ENCODE measurements at places on chromosomes 12 and 14.
A peak's percentile ranks its signal among the peaks of the same experiment; 100 is the strongest.

- DNase-seq: no peak
These were observed 342.6 kb downstream of the NOVA1 start for GRCh38 chr14:26255213-26255612.

- no peak for DNase-seq
These were observed 129.1 kb upstream of the TMCC3 start for GRCh38 chr12:94779485-94779884.

DNA sequence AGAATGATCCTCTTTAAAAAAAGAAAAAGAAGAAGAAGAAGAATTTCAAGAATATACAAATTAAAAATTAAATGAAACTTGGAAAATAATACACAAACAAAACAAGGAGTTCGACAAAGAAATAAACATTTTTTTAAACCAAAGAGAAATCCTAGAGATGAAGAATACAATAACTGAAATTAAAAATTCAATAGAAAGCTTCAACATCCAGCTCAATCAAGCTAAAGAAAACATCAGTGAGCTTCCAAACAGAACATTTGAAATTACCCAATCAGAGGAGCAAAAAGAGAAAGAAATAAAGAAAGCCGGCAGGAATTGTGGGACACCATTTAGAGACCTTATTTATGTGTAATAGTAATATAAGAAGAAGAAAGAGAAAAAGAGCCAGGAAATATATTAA, 37.2 kb upstream of the RHOJ start:
- no peak for DNase-seq

DNA sequence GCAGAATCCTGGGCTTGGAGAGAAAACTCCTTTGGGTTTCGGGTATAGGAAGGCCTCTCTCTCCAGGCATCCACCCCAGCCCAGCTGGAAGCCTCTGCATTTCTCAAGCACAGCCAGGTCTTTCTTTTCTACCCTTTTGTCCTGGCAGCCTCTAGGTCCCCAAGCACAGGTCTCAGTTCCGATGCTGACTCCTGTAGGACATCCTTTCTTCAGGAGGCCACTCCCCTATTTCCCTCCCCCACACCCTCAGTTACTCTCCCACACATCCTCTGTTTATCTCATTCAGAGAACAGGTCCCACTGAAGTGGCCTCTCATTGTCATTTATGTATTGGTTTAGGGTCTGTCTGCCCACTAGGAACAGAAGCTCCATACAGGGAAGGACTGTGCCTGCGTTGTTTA, 352.6 kb downstream of the VRK1 start:
- no peak for DNase-seq

- no peak for DNase-seq
These were observed 37.5 kb downstream of the PLCZ1 start for GRCh38 chr12:18700271-18700670.

DNA sequence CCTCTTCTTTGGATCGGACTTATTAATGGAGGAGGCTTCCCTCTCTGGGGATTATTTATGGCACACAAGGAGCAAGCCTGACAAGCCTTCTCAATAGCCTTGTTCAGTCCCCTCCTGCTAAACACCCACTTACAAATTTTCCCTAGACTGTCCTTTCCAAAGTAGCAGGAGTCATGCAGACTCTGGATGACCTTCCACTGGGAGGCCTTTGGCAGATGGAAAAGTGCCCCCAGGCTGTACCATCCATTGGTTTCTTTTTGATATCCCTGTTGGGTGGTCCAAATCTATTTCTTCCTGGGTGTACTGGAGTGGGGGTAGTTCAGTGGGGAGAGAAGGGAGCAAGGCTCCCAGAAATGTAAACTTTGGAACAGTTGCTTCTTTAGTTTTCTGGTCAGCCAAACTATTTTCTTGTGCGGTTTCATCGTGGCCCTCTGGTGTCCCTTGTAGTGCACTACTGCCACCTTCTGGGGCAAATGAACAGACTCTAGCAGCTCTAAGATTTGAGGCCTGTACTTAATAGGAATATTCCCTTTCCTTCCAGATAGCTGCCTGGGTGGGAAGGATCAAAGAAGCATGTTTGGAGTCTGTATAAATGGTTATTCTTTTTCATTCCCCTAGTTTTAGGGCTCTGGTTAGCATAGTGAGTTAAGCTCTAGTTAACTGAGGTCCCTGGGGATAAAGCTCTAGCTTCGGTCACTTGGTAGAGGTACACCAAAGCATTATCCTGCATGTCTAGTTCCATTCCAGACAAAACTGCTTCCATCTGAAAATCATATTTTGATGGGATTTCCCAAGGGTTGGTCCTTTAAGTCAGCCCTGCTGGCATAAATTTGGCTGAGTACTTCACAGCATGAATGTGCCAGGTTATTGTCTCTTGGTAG, 409.5 kb downstream of the SLC6A15 start:
- DNase-seq: no peak

GRCh38 chr12:77054851-77055250, 10.5 kb downstream of the E2F7 start:
- DNase-seq: no peak

- DNase-seq: no peak
These were observed 873.5 kb downstream of the DIO2 start for GRCh38 chr14:79337761-79338160.

GRCh38 chr14:55813630-55814029, 233.6 kb downstream of the KTN1 start:
- DNase-seq: no peak

GRCh38 chr14:99579903-99580571, 24.0 kb downstream of the CCDC85C start:
- DNase-seq: no peak

DNA sequence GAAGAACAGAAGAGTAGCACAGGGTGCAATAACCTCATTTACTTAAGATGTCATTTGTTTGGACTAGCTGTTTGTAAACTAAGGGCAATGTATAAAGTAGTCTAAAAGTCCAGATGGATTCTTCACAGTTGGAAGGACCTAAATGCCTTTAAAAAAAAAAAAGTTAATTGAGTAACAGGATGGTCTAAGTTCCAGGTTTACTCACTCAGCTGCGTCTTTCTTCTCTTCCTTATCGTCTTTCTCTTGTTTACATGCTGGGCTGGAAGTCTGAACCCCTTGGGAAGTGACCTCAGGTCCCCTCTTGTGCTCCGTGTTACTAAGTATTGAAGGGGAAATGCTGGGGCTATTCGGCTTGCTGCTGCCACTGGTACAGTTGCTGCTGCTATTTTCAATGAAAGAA, 82.5 kb downstream of the SH2B3 start:
- no peak for DNase-seq

DNA sequence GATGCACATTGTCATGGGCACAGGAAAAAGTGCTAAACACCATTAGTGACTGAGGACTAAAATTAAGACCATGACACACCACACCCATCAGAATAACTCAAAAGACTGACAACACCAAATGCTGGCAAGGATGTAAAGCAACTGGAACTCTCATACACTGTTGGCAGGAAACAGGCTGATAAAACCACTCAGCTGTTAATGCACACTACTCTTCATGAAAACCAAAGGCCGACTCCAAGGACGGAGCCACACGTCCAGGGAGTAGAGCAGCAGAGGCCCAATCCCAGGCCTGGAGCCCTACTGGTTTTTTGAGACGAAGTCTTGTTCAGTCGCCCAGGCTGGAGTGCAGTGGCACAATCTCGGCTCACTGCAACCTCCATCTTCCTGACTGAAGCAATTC, 6.4 kb downstream of the RAD52 start:
- DNase-seq: no peak

DNA sequence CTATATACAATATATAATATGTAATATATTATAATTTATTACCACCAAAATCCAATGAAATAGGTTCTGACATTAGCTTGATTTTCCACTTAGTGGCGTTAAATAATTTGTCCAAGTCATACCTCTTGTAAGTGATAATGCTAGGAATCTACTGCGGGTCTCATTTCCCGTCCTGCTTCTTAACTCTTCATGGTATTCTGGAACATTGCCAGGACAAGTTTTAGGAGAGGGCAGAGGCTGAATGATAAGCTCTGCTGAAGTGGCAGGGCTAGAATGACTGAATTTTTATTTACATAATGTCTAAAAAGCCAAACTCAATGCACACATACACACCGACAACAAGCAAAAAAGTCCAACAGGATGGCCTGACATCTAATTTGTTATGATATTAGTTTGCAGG, 70.4 kb upstream of the PTPRQ start:
- DNase-seq: no peak

GRCh38 chr14:73816393-73816816, 35.2 kb upstream of the PTGR2 start:
- DNase-seq: no peak

DNA sequence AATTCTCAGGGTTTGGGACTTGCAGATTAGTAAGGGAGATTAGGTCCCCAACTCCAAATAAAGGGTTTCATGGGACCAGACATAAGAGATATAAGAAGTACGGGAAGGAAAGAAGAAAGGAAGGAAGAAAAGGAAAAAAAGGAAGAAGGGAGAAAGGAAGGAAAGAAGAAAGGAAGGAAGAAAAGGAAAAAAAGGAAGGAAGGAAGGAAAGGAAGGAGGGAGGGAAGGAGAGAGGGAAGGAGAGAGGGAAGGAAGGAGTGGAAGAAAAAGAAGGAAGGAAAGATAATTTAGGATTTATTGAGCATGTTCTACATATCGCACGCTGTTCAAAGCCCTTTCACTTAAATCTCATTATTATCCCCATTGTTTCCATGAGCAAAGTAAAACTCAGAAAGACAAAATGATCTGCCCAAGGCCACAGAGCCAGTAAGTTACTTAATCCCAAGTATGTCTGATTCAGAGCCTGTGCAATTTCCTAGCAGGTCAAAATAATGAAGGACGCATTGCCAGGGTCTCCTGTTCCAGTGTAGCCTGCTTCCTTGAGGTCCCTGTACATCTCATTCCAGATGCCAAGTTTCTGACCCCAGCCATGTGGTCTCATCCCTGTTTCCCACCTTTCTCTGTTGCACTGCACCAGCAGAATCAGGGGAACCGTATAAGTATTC, 3.9 kb upstream of the HDAC7 start:
- DNase-seq: no peak

- no peak for DNase-seq
These were observed 5.0 kb upstream of the OR10P1 start for GRCh38 chr12:55631733-55632132.

DNA sequence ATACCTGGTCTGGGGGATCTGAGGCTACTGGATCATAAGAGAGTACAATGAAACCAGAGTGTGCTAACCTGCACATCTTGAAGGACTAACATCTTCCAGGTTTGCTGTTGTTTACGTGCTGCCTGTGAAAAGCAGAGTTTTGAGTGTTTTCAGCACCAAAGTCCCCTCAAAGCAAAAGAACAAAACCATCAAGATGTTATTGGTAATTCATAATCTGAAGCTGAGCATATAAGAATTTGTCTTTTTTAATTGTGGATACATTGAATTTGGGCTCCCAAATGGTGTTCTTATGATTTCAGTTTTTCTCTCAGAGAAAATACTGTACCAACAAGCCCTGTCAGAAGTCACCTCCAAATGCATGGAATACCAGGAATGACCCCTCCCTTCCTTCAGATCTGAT, 110.2 kb downstream of the BTG1 start:
- no peak for DNase-seq

DNA sequence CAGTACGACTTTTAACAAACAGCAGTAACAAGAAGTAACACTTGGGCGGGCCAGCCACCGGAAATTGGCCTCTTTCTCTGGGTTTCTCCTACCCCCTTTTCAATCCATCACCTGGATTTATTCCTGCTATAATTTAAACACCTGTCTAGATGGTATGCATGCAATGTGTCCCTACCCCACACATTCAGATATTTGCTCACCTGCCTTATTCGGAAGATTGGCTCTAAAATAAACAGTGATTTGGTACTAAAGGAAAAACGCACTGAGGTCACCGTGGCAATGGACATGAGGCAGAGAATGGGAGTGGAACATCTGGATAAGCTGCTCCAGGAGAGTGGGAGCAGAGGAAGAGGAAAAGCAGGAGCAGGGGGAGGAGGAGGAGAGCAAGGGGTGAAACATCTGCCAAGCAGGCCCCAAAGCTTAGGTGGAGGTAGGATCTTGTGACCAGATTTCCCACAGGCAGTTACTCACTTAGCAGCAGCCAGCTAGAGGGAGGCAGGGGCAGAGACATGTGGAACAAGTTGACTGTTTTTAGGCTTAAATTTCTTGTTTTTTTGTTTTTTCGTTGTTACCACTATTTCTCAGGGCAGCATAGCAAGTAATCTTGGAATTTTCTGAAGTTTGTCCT, 150.9 kb downstream of the TTLL5 start:
- DNase-seq: no peak

DNA sequence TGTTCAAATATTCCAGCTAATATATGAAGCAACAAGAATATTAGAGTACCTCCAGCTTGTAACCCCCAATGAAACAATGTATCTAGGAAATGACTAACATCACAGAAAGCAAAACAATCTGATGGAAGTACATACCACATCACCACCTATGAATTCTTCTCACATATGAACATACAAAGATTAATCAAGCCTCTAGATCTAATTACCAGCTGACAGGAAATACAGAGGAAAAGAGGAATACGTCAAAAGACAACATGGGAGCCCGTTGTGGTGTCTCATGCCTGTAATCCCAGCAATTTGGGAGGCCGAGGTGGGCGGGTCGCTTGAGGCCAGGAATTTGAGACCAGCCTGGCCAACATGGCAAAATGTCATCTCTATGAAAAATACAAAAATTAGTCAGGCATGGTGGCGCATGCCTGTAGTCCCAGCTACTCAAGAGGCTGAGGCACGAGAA, 7.5 kb downstream of the NEDD8 start:
- no peak for DNase-seq

GRCh38 chr12:85626001-85626783, 210.0 kb downstream of the RASSF9 start:
- no peak for DNase-seq

DNA sequence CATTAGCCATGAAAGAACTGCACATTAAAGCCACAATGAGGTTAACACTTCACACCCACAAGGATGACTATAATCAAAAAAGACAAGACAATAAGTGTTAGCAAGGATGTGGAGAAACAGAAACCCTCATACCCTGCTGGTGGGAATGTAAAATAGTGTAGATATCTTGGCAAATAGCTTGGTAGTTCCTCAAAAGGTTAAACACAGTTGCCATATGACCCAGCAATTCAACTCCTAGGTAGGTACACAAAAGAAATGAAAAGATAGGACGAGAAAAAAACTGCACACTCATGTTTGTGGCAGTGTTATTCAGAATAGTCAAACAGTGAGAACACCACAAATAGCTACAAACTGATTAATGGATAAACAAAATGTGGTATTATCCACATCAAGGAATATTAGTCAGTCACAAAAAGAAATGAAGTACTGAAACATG, 93.5 kb downstream of the ATXN2 start:
- DNase-seq: peak; percentile 55
